ENCODE measurements at places on chromosomes 12 and 14.

- DNase-seq = peak; percentile 68
These were observed 848 bp downstream of the CTDSP2 start for GRCh38 chr12:57845478-57846284.

- no peak for DNase-seq
These were observed 15.5 kb upstream of the ETV6 start for GRCh38 chr12:11633968-11634367.

DNA sequence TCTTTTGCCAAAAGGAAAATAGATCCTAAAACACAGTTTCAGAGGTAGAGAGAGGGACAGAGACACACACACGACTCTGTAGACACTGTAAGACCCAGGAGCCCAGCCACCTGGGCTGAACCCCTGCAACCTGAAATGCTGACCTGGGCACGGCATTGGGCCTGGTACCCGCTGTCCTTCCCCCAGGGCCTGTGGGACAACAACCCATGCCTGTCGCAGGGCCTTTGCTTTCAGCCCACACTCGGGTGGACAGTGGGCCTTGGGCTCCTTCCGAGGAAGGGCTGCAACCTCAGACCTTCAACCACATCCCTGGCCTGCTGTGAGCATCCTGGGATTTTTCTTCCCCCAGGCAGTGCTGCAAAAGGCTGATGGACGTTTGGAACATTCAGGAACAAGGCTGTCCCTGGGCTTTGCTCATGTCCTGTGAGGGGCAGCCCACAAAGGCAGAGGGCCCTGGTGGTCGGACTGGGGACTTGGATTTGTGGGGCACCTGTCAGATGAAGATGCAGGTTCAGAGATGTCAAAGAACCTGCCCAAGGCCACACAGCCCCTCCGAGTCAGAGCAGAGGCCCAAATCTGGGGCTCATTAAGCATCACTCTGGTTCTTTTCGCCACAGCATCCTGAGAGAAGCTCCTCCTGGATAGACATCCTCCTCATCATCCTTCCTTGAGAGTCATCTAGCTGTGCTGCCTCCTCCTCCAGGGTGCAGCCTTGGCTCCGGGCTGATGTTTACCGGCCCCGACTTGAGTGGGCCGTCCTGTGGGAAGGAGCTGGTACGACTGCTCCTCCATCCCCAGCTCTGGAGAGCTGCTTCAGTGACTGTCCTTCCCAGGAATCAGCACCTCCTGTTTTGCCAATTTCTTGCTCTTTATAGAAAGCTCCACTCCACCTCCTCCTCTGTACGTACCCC is 32.7 kb downstream of the CCDC92 start:
- DNase-seq = no peak

DNA sequence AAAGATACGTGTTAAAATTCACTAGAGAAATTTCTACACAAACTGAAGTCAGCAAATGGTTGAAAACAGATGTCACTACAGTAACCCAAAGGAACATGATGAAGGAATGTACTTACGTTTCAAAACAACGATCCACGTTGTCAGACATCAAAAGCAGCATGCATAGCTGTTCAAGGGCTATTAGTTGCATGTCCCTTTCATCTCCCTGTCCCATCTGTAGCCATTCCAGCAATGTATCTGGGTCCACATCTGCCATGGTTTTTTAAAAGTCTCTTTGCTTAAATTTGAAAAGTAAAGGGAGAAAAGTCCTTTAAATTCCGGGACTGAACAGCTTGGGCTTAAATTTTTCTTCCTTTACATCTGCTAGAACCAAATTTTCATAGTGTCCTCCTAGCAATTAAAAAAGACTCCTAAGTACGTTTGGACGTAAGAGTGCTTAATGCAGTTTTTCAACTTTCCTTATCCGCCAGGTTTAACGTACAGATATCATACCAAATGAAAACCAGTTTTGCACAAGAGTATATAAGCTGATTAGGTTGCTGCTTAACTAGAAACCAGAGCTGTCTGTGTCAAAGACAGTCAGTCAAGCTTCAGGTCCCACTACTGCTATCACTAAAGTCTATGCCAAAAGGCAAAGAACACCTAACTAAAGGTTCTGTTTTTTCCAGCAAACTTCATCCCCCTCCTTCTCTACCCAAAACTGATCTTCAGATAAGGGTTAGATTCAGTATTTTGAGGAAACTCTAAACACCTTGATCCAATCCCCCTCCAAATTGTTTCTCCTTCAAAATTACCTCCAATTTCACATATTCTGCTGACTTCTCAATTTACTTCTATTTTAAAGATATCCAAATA is 1.7 kb downstream of the HECTD1 start:
- peak; percentile 61 for DNase-seq

- DNase-seq = no peak
These were observed 198.7 kb upstream of the PLEKHG7 start for GRCh38 chr12:92503971-92504593.

- DNase-seq = no peak
These were observed 25.0 kb downstream of the A2ML1 start for GRCh38 chr12:8847435-8847834.

DNA sequence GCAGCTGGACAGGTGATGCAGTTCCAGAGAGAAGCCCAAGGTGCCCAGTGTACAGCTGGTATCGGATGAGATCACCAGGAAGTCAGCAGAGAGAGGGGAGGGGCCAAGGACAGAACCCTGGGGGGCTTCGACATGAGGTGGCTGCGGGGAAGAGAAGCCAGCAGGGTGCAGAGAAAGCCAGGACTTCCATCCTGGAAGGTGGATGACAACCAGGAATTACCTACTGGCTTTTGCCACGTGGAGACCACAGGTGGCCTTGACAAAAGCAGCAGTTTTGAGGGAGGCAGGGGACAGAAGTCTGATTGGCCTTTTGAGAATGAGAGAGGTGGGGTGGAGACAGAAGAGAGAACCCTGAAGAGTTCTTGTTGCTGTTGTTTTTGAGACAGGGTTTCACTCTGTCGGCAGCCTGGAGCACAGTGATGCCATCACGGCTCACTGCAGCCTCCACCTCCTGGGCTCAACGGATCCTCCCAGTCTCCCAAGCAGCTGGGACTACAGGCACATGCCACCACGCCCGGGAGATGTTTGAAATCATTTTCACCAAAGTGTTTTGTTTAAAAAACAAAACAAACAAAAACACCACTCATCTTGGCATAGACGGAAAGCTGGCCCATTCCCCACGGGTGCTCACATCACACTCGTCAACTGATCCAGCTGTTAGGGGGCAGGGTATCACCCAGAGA is 35.2 kb downstream of the CDC42BPB start:
- DNase-seq = no peak

All from Karpas-422 (cell line).